ENCODE measurements at places on chromosomes 1 and 21.

- DNase-seq, result no peak
These were observed 1.2 kb upstream of the EPHA10 start for GRCh38 chr1:37765916-37766664.

- no peak for DNase-seq
These were observed 33.5 kb upstream of the AGL start for GRCh38 chr1:99816656-99817055.

GRCh38 chr1:3292051-3292722 lies 162.3 kb upstream of the ARHGEF16 start:
- no peak for DNase-seq

DNA sequence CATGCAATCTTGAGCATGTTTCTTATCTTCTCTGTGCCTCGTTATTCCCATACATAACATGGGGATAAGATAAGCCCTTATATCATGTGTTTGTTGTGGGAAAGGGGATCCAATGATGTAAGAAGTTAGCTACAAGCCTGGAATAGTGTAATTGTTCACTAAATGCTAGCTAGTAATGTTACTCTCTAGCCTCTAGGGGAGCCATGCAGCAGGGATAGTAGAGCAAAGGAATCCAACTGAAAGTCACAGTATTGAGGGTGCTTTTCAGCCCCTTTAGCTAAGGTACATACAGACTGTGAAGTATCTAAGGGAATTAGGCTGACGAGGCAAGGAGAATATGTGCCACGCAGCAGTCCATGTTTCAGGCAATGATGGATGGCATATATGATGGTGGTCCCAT lies 46.9 kb downstream of the IL23R start:
- DNase-seq, result no peak
